ENCODE measurements at places on chromosomes 16 and 17.

GRCh38 chr16:66030036-66030435 lies 336.5 kb upstream of the CDH5 start:
- DNase-seq: no peak

DNA sequence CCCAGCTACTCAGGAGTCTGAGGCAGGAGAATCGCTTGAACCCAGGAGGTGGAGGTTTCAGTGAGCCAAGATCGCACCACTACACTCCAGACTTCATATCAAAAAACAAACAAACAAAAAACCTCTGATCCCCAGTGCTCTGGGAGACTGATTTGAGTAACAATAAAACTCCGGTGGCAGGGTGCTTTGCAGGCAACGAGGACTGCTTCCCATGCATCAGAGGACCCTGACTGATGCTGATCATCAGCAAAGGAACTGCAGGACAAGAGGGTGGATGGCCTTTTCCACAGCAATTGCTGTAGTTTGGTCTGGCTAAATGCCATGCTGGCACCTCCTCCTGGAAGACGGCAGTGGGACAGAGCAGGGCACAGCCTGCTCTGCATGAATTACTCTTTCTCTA lies 6.4 kb upstream of the SLC39A11 start:
- DNase-seq: no peak

DNA sequence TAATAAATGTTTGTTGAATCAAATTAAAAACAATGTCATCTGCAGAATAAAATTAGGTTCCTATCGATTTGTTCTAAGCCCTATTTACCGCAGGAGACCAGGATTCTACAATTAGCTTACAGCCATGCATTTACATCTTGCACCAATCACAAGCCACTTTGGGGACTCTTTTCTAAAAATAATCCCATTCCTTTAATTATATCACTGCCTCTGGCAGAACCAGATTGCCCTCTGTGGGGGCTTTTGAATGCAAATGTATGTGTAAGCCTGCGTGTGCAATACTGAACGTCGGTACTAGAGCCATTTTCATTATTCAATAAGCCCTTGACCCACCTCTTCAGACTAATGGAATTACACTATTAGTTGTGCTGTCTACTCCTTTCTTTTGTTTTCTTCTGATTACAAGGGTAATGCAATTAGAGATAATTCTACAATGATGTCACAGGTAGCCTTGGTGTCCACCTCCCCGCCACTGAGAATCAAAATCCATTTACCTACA lies 391.3 kb upstream of the XYLT1 start:
- no peak for DNase-seq

DNA sequence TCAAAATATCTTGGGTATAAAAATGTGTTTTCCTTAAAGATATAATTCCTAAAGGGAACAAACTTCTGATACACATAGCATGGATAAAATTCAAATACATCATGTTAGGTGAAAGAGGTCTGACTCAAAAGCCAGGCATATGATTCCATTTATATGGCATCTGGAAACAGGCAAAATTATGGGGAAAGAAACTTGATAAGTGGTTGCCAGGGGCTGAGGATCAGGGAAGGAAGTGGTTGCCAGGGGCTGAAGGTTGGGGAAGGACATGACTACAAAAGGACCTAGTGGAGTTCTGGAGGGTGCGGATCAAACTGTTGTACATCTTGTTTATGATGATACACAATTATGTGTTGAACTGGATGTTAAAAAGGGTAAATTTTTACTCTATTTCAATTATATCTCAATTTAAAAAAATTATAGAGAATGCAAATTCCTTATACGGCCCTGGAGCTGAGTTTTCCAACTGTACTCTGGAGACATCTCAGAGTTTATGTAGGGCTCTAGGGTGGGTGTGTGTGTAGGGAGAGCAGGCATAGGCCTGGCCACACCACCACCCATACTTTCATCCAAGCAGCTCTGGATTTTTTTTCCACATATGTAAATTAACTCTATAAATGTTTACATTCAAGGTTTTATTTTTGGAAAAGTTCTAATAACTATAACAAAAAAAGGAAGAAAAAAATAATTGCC lies 55.0 kb downstream of the AMFR start:
- DNase-seq: no peak

GRCh38 chr17:44940768-44941167 lies 6.8 kb downstream of the KIF18B start:
- DNase-seq: no peak
